ENCODE measurements at places on chromosomes 12 and 14.

DNA sequence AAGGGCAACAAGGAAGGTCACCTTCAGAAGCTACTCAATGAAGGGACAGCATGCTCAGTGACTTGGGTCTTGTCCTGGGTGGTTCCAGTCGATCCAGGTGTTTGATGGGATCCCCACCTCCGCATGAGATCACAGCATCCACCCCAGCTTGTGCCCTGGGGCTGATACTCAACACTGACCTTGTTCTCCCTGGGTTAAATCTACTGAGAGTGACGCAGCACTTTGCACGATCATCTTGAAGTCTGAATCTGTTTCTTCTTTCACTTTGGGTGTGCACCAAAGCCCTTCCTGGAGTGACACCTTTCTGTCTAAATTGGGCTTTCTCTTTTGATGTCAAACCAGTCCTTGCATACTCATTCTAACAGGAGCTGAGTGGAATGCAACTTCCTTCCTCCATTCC is 13.8 kb downstream of the NOS1 start:
- DNase-seq, result no peak

DNA sequence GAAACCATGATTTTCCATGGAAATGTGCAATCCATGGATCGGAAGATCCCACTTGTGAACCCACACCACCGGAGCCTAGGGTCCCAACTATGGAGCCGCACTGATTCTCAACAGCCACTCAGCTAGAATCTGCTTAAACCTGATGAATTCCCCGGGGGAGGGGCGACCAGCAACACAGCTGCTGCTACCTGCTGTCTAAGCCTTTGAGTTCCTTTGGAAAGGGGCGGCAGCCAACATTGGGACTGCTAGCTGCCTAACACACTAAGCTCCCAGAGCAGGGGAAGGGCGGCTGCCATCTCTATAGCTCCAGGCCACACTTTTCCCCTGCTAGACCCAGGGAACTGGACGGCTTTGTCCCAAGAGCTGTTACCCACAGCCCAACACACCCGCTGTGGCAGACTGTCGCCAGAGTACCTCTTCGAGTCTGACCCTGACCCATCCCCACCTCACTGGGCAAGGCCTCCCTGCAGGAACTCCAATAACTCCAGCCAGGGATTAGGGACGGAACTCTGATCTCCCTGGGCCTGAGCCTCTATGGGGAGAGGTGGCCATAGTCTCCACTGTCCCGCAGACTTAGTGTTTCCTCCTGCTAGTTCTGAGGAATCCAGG is 205.8 kb upstream of the SLC16A7 start:
- DNase-seq, result no peak

- no peak for DNase-seq
Measured at GRCh38 chr14:71190770-71191374, 283.6 kb downstream of the PCNX1 start.

GRCh38 chr14:96455588-96455987 is 46.6 kb upstream of the PAPOLA start:
- no peak for DNase-seq

- DNase-seq, result no peak
Measured at GRCh38 chr14:42130815-42131214, 524.1 kb downstream of the LRFN5 start.

- DNase-seq, result no peak
Measured at GRCh38 chr12:103310546-103311270, 185.1 kb downstream of the C12orf42 start.

DNA sequence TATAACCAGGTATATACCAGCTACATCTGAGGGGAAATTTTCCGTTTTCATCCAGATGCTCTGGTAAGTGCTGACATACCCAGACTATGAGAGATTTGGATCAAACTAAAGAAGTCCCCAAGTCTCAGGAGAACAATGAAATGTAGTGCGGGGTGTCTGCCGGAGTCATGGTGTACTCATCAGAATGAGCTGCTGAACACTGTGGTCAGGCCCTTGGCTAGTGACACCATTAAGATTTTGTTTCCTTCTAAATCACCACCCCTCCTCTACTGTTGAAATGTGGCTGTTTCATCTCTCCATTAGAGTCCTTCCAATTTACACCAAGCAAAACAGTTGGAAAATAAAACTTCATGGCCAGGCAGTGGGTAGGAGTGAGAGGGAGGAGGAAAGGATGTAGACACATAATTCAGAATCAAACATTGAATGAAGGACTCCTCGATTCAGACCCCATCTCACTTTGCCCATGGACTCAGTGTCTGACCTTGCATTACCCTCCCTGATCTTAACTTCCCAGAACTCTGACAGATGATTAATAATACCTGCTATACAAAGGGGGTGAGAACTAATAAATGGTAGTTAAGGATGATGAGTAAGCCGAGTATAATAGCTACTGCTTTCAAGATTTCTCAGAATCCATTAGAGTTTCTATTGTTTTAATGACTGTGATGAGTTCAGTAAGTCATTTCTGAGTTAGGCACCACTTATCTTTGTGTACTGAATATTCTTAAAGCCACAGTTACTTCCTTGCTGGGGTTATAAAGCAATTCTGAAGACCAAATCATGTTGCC is 127.4 kb downstream of the CRADD start:
- DNase-seq, result no peak

- DNase-seq, result no peak
Measured at GRCh38 chr12:19447386-19447785, 8.1 kb downstream of the AEBP2 start.

- DNase-seq, result no peak
Measured at GRCh38 chr12:44677724-44678123, 198.4 kb downstream of the NELL2 start.

GRCh38 chr12:122937622-122938091 is 28.6 kb downstream of the ABCB9 start:
- DNase-seq, result no peak

GRCh38 chr12:77667101-77667500 is 163.6 kb upstream of the NAV3 start:
- no peak for DNase-seq

- no peak for DNase-seq
Measured at GRCh38 chr14:54975856-54976255, 51.0 kb downstream of the WDHD1 start.

GRCh38 chr12:27291862-27292261 is 40.8 kb upstream of the BMAL2 start:
- DNase-seq, result no peak

DNA sequence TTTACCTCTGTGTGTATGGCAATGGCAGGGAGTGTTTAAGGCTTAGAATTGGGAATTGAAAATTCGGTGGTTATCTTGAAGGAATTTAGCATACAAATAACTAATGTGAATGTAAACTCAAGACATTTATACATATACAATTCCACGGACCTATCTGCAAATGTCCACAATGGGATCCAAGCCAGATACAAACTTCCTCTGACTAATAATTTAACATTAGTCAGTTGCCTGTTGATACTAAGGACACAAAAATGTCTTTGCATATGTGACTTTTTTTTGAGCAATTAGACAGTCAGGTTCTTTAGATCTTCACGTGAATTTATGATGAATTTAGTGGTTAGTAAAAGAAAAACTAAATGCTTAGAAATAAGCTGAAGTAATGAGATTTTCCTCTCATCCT is 40.5 kb downstream of the ESR2 start:
- no peak for DNase-seq

DNA sequence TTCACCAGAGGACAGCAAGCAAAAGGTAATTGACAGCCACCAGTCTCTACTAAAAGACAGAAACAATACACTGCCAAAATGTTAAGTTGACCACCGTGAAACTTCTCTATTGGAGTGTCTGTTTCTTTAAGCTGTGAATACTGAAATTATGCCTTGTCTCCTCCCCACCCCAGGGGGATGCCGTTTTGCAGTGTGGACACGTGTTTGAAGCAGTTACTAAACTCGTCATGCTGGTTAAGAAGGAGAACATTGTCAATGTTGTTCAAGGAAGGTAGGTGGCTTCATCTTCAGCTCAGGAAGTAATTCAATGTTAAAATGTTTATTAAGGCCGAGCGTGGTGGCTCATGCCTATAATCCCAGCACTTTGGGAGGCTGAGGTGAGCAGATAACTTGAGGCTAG is 32.8 kb downstream of the KCTD10 start:
- DNase-seq, result no peak

- DNase-seq, result peak; percentile 58
Measured at GRCh38 chr12:131104463-131105350, 151.0 kb downstream of the ADGRD1 start.

GRCh38 chr12:12171991-12172511 is 94.8 kb downstream of the LRP6 start:
- DNase-seq, result no peak

GRCh38 chr14:35965400-35965799 is 139.3 kb downstream of the BRMS1L start:
- no peak for DNase-seq

DNA sequence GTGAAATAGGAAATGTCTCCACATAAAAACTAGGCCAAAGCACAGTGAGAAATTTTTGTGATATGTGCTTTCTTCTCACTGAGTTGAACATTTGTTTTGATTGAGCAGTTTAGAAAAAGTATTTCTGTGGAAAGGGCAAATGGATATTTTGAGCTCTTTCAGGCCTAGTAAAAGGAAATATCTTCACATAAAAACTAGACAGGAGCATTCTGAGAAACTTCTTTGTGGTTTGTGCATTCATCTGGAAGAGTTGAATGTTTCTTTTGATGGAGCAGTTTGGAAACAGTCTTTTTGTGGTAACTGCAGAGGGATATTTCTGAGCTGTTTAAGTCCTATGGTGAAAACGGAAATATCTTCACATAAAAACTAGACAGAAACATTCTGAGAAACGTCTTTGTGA is 582.7 kb upstream of the ALG10B start:
- no peak for DNase-seq

GRCh38 chr12:5246196-5246595 is 185.7 kb upstream of the NTF3 start:
- no peak for DNase-seq

- DNase-seq, result no peak
Measured at GRCh38 chr14:55473786-55474185, 33.4 kb upstream of the TBPL2 start.

GRCh38 chr14:60735416-60735815 is 855 bp downstream of the MNAT1 start:
- DNase-seq, result no peak

- no peak for DNase-seq
Measured at GRCh38 chr12:15527201-15528080, 205.1 kb downstream of the PTPRO start.

- DNase-seq, result no peak
Measured at GRCh38 chr14:65949711-65950516, 536.3 kb upstream of the CCDC196 start.

- DNase-seq, result no peak
Measured at GRCh38 chr14:80988735-80989429, 33.5 kb downstream of the TSHR start.

GRCh38 chr14:104107611-104108569 is 22.4 kb downstream of the ASPG start:
- no peak for DNase-seq

DNA sequence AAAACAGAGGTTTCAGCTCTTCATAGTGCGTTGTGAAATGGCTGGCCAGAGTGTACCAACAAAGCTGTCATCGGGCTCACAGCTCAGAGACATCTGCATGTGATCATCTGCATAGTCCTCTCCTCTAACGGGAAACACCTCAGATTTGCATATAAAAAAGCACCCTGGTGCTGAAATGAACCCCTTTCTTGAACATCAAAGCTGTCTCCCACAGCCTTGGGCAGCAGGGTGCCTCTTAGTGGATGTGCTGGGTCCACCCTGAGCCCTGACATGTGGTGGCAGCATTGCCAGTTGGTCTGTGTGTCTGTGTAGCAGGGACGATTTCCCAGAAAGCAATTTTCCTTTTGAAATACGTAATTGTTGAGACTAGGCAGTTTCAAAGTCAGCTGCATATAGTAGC is 14.3 kb upstream of the PAPLN start:
- DNase-seq, result no peak

DNA sequence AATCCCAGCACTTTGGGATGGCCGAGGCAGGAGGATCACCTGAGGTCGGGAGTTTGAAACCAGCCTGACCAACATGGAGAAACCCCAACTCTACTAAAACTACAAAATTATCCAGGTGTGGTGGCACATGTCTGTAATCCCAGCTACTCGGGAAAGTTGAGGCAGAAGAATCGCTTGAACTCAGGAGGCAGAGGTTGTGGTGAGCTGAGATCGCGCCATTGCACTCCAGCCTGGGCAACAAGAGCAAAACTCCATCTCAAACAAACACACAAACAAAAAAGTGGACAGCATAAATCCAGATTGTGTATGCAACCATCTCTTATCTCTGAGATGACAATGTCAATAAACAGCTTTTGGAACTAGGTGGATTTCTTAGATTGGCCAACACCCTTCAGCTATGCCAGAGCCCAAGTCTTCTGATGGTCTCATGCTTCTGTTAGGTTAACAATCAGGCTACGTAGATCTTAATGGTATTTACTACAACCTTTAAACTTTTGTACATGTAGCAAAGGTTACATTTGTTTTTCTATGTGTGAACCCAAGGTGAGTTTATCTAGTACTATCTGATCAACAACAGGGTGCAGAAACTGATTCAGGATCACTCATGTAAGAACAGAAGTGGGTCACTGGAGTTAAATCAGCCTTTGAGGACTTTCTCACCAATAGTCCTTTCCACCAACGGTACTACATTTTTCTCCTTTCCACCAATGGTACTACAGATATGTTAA is 73.7 kb downstream of the DUSP16 start:
- no peak for DNase-seq

DNA sequence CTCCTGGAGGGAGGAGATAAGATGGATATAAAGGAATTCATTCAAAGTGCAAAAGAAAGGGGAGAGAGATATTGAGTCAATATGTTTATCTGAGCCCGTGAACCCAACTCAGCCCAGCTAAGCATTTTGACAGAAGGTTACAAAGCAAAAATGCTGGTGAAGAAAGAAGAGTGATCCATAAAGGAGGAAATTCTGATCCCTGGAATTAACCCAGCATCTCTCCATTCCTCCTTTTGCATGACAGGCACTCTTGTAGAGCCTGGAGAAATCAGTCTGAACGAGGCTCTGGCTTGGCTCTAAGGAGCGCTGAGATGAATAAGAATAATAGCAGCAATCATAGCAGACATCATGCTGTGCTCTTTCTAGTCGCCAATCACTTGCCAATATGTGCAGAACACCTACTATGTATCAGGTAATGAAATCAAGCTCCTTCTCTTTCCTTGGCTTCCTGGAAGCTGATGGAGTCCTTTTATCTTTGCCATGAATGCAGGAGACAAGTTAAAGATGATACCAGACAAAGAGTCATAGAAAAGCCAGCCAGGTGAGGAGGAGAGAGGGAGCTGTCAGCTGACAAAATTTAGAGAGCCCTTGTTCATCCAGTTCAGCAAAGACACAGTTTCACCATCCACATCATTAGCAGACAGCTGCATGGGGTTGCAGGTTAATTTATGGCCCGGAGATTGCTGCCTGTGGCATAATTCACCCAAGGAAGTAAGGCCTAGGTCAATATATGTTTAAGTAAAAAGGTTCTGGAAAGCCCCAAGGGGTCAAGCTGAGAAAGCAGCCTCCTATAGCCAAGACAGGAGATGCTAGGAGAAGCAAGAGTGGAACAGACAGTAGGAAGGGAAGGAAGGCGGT is 476.5 kb upstream of the TBX3 start:
- DNase-seq, result no peak
